ENCODE measurements at places on chromosomes 13 and 19.

GRCh38 chr13:114080739-114081561 lies 51.5 kb downstream of the RASA3 start:
- ATAC-seq: no peak

DNA sequence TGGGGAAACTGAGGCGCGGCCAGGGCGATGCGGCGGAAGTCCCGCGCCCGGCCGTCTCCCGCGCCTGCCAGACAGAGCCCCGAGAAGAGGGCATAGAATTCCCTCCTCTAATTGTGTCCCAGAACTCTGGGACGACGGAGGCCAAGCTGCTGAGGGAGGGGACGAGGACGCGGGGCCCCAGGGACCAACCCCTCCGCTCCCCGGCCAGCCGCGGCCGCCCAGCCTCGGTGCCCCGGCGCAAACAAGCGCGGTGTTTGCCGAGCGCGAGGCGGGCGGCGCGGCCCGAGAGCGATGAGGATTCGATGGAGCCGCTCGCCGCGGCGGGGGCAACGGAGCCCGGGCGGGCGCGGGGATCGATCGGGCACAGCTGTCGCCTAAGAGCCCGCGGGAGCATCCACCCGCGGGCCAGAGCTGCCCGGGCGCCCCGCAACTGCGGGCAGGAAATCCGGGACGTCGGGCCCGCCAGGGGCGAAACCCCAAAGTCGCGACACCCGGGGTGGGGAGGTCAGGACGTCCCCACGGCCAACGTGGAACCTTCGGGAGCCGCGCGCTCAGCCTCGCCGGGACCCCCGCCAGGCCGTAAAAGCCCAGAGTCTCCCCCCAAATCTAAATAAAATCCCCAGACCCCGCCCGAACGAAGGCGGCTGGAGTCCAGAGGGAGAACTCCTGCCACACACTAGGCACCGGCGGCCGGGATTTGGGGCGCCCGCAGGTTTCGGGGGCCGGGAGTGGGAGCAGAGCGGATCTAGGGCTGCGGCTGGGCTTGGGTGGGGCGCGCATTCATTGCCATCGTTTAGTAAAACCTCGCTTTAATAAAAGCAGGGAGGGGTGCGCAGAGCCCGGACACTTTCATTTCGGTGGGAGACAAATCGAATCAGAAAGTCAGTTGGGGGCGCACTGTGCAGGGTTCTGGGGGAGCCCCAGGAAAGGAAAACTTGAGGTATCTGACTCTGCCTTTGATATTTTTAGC lies 3.6 kb upstream of the ONECUT3 start:
- no peak for ATAC-seq

- ATAC-seq: no peak
Measured at GRCh38 chr13:86741762-86742285, 929.3 kb upstream of the SLITRK5 start.

GRCh38 chr19:30416375-30416774 lies 44.2 kb downstream of the ZNF536 start:
- ATAC-seq: no peak

DNA sequence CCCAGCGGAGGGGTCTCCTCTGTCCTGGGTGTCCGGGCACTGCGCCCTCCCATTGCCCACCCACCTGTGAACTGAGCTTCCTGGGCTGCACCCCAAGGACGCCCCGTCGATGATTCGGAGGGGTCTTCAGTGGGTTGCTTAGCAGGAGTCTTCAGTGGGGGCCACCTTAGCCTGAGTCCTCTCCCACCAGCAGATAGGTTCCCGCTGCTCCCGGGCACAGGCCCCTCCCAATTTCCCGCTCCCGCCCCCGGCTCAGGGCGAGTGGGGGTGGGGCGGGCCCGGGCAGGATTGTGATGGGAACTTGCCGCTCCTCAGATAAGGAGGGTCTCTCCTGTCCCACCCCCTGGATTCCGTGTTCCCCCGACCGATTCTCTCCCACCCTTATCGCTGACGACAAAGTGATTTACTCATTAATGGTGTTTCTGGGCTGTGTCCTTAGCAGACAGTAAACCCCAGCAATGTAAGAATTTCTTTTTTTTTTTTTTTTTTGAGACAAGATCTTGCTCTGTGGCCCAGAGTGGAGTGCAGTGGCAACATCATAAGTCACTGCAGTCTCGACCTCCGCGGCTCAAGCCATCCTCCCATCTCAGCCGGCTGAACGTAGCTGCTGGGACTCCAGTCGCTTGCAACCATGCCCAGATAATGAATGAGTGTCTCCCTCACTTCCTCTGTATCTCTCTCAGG lies 655 bp upstream of the S1PR5 start:
- no peak for ATAC-seq

- ATAC-seq: no peak
Measured at GRCh38 chr13:33520468-33520839, 234.9 kb upstream of the STARD13 start.

GRCh38 chr19:21396893-21397572 lies at the start of gene ZNF493:
Gene ZNF493, plus strand, starts transcription at chr19:21397133. Its CDS starts 105 bp downstream, at chr19:21397238.
- ATAC-seq: peak; percentile 100

DNA sequence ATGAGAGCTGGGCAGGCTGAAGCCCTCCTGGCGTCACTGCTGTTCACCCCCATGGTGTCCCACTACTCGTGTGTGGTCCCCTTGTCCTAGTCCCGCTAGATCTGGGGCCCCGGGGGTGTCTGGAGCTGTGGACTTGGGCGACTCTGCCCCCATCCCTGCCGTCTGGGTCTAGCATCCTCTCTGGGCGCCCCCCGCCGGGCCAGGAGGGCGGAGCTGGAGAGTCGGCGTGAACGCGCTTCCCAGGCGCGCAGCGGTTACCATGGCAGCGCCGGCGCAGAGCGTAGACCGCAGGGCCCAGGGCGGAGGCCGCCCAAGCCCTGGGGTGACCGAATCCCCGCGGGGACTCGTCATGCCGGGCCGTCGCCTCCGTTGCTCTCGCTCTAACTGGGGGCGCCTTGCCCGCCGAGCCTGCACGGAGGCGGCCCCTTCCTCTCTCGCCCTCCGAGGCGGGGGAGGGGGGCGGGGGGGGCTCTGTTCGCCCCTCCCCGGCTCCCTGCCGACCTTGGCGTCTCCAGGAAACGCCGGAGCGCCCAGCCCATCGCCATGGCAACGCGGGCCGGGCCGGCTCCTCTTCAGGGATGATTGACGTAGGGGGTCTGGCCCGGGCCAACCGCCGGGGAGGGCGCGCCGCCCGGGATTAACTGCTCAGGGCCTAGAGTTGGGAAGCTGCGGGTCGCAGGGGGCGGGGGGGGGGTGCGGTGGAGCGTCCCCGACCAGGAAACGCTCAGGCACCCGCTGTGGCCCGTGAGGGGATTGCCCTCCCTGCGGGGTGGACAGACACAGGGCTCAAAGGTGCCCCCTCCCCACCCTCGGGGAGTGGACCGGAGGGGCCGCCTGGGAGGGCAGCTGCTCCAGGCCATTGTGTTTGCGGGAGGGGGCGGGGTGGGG lies 8.9 kb downstream of the ISYNA1 start:
- peak; percentile 83 for ATAC-seq

- ATAC-seq: no peak
Measured at GRCh38 chr13:38628554-38628953, 58.3 kb upstream of the FREM2 start.

- no peak for ATAC-seq
Measured at GRCh38 chr19:1997353-1998233, 17.9 kb downstream of the BTBD2 start.

DNA sequence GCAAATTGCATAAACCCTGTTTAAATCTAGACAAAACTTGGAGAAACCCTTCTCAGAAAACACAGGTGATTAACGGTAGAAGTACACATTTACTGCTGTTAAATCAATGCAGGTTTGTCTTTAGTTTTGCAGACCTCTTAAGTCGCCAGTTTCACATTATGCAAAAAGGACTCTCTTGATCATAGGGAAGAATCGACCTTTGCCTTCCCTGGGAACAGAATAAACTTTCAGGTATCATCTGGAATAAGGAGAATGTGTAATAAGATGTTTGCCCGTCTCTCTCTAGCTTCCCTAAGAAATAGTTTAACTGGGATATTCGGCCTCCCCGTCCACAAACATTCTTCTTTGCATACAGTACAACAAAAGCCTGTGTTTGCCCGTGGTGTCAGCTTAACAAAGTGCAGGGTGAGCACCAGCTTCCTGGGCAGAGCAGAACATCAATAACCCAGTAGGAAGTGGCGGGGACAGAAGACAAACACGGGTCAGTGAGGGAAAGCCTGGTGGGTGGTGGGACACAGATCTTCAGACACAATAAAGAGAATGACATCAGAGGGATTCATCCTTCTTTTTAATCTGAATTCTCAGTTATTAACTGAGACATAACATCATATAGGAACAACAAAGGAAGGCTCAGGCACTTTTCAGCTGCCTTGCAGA lies 1077.7 kb upstream of the SLC10A2 start:
- no peak for ATAC-seq

DNA sequence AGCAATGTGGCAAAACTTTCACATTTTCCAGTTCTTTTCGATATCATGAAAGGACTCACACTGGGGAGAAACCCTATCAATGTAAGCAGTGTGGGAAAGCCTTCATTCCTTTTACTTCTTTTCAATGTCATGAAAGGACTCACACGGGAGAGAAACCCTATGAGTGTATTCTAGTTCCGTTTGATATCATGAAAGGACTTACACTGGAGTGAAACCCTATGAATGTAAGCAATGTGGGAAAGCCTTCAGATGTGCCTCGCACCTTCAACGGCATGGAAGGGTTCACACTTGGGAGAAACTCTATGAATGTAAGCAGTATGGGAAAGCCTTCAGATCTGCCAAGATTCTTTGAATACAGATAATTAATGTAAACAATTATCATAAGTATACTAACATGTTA lies 14.5 kb upstream of the ZNF763 start:
- no peak for ATAC-seq

DNA sequence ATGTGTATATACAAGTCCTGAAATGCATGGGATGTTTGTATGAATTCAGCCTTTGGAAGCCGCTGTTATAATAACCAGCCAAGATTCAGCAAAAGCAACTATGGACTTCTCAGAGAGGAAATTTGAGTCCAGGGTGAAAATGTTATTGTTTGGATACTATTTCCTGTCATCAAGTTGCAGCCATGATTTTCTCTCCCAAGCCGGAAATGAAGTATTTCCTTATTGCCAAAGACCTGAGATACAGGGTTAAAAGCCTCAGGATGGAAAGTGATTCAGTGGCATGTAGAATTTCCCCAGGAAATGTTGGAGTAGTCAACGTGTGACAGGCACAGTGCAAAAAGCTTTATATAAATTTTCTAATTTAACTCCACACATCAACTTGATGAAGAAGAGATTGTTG lies 133.9 kb downstream of the IRS2 start:
- ATAC-seq: no peak

GRCh38 chr13:41970022-41970421 lies 9.1 kb upstream of the VWA8 start:
- ATAC-seq: no peak

- no peak for ATAC-seq
Measured at GRCh38 chr19:49084206-49085019, 838 bp upstream of the SNRNP70 start.

GRCh38 chr19:5826531-5827341 lies 12.8 kb downstream of the FUT6 start:
- ATAC-seq: no peak

DNA sequence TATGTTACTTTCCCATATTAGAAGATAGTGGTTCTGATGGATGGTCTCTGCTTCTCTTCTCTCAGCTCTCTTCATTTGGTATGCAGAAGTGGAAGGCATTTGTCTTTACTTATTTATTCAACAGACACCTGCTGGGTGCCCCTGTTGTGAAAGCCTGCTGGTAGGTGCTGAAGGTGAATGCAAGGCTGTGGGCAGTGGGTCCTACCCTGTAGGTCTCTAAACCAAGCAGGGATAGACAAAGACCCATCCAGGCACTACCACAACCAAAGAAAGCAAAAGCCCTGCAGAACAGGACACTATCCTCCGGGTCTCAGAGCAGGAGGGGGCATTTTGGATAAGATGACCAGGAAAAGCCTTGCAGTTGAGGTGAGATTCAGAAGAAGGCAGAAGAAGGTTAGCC lies 106.1 kb downstream of the STARD13 start:
- no peak for ATAC-seq

DNA sequence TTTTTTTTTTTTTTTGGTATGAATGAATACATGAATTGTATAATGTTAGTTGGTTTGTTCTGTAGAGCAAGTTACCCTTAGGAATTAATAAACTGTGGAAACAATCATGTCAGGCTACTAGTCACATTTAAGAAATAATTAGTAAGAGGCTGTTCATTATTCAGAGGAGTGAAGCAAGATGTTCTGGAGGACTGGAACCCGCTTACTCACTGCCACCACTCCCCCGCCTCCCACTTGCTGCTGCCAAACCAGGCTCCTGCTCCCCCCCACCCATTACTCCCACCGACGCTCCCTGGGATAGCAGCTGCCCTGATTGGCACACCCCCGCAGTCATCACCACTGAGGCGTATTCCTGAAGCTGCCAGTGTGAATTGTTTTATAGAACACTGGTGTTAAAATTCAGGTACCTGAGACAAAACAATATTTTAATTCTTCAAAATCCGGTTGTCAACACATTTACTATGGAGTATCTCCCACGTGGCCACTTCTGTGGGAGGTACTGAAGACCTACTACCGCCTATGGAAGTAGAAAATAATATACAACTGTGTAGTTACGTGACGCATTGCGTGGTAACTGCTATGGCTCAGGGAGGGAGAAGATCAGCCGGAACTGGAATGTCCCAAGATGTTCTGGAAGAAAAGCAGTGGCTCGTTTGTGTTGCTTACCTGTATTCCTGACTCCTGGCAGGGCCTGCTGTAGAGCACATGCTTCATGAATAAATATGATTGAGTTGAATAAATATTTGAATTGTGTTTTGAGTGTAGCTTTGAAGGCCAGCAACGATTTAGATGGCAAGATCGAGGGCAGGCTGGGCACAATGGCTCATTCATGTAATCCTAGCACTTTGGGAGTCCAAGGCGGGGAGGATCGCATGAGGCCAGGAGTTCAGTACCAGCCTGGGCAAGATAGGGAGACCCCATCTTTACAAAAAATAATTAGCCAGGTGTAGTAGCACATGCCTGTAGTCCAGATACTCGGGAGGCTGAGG lies 1.7 kb downstream of the DPY19L3 start:
- ATAC-seq: no peak

DNA sequence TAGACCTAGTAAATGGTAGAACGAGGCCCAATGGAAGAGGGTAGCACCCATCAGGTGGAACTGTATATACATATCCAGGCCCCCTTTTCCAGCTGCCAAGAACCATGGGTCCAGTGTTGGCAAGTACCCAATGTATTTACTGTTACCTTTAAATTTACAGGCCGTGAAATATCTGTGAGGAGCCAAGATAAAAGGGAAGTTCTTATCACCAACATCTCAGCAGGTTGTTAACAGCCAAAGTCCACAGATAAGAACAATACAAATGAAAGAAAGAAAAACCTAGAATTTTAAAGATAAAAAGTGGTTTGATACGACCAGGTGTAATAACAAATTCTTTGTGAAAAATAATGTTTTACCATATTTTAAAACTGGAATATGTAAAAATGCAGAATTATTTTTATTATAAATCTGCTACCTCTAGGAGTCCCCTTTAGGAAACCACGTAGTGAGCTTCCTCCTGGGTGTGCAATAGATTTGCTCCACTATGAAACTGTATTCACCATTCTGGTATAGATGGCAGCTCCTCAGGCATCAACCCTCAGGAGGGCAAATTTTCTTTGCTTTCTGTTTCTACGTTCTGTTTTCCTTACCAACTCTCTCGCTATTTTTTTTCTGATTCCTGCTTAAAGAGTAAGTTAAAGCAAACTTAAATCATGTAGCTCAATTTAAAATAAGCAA lies 292.2 kb upstream of the SLC10A2 start:
- ATAC-seq: no peak
